ENCODE measurements at places on chromosomes 1 and 21.

- DNase-seq = no peak
Observed at GRCh38 chr1:53715478-53715877, 23.5 kb downstream of the GLIS1 start.

DNA sequence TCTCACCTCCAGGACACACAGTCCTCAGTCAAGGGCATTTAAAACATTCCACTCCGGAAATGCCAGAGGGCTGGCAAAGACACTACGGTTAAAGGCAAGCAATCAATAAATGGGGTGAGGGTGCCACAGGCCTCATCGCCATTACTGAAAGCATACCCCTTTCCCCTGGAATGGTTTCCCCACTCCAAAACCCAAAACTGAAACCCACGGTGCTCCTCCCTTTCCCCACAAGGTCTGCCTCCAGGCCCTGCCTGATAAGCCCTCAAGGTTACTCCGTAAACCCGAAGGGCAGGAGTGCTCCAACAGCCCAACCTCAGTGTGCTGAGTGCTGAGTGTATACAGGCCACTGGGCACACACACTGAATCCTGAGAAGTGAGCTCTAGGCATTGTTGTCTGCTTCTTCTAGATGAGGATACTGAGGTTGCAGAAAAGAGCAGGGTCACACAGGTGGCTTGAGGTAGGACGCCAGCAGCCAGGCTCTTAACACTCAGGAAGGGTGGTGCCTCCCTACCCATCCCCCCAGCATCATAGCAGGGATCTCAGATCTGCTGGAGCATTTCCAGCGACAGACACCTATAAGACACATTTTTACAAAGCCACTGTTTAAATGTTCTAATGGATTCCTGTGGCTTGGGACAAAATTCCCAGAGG is 29.0 kb downstream of the SSBP3 start:
- DNase-seq = no peak

- DNase-seq = peak; percentile 72
Observed at GRCh38 chr1:114024049-114024448, 44.8 kb downstream of the OLFML3 start.

GRCh38 chr1:221839782-221840395 is 98.0 kb upstream of the DUSP10 start:
- peak; percentile 99 for DNase-seq

DNA sequence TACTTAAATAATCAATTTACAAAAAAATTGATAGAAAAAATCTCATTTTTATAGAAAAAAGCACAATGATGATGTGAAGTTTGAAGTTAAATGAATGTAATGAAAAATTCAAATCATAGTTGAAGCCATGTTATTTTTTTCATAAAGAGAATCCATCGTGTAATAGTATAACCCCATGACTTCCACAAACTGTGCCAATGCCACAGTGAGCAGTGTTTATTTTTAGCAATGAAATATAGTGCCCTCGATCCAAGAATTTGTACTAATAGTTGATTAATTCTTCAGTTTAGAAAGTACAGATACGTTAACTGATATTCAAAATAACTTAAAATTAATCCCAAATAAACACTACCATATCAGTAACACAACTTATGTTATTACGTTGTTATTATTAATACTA is 225.9 kb downstream of the PTPRC start:
- DNase-seq = no peak

DNA sequence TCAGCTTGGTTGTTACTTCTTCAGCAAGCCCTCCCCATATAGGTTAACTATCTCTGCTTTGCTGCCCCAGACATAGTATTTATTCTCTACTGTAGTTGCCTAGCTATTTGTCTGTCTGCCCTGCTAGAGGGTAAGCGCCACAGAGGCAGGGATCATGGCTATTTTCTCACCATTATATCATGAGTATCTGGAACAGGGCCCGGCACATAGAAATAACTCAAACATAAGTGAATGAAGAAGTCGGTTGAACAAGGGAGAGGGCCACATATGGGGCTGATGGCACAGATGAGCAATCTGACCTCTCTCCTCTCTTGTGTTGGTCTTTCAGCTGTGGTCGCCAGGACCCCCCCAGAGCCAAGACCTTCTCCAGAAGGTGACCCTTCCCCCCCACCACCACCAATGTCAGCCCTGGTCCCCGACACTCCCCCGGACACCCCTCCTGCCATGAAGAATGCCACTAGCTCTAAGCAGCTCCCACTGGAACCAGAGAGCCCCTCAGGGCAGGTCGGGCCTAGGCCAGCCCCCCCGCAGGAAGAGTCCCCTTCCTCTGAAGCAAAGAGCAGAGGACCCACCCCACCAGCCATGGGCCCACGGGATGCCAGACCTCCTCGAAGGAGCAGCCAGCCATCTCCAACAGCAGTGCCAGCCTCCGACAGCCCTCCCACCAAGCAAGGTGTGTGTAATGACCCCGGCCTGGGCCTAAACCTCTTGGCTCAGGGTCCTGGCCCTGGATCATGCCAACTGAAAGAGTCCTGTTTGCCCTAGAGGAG is 14.9 kb downstream of the MAP7D1 start:
- no peak for DNase-seq

DNA sequence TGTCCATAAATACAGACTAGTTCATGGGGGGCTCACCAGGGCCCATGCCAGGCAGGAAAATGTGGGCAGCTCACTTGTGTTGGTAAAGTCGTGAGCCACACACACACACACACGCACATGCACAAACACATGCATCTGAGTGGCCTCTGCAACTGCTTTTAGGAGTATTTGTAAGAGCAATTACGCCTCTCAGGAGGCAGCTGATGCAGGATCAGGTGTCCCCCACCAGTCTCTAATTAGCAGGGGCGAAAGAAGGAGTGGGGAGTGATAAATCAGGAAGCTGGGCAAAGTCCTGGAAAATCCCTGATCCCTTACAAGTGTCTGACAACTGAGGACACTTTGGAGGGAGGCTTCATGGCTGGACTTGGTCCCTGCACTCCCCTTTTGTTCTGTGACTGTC is 5.7 kb upstream of the IVL start:
- no peak for DNase-seq

- DNase-seq = peak; percentile 53
Observed at GRCh38 chr1:183105449-183105848, 80.6 kb upstream of the LAMC2 start.

GRCh38 chr1:223401873-223402789 is 8.9 kb downstream of the CCDC185 start:
- peak; percentile 49 for DNase-seq

GRCh38 chr1:117754061-117754969 is 148.5 kb downstream of the TENT5C start:
- peak; percentile 61 for DNase-seq

DNA sequence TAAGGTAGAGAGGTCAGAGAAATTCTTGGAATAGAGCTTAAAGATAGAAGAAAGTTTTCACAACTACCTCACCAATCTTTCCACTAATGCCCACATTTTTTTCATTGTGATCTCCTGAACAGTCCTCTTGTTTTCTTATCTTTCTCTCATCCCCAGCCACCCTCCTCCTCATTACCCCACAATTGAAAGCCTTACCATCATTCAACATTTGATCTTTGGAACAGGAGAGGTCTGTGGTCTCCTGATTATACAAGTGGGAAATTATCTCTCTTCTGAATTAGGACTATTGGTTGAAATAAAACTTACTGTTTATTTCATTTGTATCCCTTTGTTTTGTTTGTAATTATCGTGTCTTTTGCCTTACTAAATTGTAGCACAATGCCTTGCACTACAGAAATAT is 29.6 kb downstream of the DNAH14 start:
- no peak for DNase-seq
